Stimulated activated effector memory CD8-positive, alpha-beta T cell treated with anti-CD3 and anti-CD28 coated beads, Interleukin-12 subunit alpha, Interleukin-12 subunit beta, amount 100 ng/mL, for 72 hours (primary cell): ENCODE measurements at places on chromosomes 12 and 14.

DNA sequence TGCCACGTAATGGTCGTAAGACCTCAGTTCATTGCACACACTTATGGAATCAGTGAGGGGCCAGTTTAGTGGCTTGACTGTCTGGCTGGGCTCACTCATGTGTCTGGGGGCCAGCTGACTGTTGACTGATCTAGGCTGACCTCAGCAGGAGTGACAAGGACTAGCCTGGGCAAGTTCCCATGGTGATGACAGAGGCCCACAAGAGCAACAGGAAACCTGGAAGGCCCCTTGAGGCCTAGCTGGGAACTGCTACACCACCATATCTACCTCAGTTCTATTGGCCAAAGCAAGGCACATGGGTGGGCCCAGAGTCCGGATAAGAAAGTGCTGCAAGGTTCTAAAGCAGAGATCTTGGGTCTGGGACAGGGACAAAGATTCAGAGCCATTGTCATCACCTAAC is 21.3 kb upstream of the RFLNA start:
- no peak for DNase-seq

- no peak for DNase-seq
Measured at GRCh38 chr12:131528667-131529066, 182.2 kb upstream of the SFSWAP start.

- DNase-seq: no peak
Measured at GRCh38 chr12:27252934-27253333, 8.8 kb downstream of the STK38L start.

DNA sequence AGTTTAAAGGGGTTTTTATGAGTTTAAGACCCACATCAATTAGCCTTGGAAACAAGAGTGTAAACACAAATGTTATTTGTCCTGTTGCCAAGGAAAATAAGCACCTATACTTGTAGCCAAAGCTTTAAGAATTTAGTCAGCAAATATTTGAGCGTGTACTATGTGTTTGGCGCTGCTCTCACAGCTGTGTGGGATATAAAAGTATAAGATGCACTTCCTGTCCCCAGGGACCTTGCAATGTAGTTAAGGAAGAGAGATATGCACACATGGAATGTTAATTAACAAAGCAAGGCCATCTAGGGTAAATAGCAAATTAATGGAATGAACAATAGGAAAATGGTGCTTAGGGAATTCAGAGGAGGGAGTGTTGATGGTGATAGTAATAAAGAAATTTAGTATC is 134.9 kb upstream of the SRRM4 start:
- no peak for DNase-seq

GRCh38 chr12:111270774-111271173 is 98.1 kb downstream of the PHETA1 start:
- DNase-seq: no peak

- no peak for DNase-seq
Measured at GRCh38 chr12:96919510-96920210, 12.6 kb downstream of the NEDD1 start.

DNA sequence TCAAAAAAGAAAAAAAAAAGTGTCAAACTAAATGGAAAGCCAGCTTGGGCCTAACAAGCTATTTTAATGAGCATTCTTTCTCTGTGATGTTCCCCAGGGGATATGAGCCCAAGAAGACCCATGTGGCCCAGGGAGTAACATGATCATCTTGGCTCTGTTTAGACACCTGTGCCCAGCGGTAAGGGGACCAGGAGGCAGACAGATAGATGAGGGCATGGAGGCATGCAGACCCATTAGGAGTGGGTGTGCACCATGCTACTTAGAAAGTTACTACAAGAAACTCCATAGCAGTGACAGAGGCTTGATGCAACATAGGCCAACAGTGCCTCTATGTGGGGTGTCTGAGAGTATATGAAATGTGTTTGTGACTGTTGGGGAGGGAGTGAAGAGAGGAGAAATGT is 3.1 kb upstream of the CREBL2 start:
- DNase-seq: no peak

- DNase-seq: no peak
Measured at GRCh38 chr12:128956755-128957154, 103.5 kb downstream of the GLT1D1 start.
